ENCODE measurements at places on chromosomes 16 and 17.
A peak's percentile ranks its signal among the peaks of the same experiment; 100 is the strongest.

GRCh38 chr17:77213778-77214132 lies 73.0 kb downstream of the SEC14L1 start:
- no peak for DNase-seq

DNA sequence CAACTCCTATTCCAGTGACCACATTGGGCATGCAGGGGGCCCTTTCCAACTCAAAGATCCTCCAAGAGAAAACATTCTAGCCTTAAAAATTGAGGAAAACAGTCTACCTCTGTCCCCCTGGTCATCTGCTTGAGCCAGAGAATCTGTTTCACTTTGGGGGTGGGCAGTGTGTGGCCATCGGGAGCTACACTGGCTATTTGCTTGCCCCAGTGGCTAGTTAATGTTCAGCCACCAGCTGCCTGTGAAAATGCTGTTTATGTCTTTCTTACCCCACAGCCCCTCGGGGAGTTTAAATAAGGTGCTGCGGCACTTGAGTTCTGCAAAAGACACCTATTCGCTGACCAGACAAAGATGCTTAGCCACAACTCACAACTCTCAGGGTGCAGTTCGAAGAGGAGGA lies 43.4 kb downstream of the GNAO1 start:
- DNase-seq = no peak

- DNase-seq = no peak
Measured at GRCh38 chr17:79761894-79762589, 15.9 kb upstream of the CBX2 start.

DNA sequence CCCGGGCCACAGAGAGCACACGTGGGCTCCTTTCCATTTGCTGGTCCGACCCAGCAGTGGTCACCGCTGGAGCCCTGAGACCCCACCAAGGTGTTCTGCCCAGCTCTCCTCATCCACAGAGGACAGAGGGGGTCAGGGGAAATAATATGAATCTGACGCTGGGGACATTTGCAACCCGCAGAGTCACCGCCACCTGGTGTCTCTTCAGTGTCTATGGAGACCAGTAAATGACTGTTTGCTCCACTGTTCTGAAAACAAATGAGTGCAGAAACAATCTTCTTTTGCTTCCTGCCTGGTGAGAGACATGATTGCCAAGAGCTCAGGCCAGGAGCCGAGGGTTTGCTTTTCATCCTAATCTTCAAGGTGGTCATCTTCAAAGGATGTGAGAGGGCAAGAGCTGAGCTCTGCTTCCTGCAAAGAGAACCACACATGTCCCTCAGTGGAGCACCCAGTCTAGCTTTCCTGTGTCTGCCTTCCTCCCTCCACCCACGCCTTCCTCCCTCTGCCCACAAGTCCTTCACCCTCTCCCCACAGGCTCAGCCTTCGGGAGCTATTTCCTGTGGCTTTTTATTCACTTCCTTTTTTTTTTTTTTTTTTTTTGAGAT lies 14.7 kb upstream of the KLHDC4 start:
- no peak for DNase-seq

- peak; percentile 78 for DNase-seq
Measured at GRCh38 chr16:10964039-10964890, 19.9 kb downstream of the CLEC16A start.

GRCh38 chr17:79509008-79509407 lies 101.8 kb downstream of the RBFOX3 start:
- DNase-seq = no peak

DNA sequence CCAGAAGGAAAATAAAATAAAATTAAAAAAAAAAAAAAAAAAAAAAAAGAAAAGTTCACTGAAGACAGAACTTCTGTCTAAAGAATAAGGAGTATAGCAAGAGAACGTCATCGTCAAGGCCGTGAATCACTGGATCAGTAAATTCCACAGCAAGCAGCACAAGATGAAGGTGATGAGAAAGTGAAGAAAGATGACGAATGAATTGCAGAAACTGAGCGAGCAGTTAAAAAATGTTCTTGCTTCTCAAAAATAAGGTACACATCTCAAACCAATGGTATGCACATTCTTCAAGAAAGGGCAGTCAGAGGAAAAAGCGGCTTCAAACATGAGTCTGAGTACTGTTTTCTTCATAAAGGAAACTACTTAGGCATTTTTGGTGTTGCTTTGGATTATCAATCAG lies 104.7 kb downstream of the SMG6 start:
- peak; percentile 25 for DNase-seq

- DNase-seq = no peak
Measured at GRCh38 chr17:17568772-17569195, 22.7 kb downstream of the PEMT start.

GRCh38 chr17:28925912-28926365 lies 23.1 kb upstream of the DHRS13 start:
- DNase-seq = no peak

DNA sequence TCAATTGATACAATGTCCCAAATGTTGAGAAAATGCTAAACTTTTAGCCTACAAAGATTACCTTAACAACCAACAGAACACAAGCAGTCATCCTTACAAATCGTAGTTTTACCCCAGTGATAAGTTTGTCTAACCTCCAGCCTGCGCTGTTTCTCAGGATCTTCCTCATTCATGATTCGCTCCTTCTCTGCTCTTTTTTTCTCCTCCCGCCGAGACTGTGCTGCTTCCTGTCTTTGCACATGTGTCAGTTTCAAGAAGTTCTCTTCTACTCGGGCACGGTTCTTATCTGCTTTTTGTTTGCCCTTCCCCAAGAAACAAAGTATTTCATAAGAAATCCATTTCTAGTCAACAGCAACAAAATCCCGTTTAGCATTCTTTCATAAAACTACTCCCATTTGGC lies 10.2 kb upstream of the STRADA start:
- no peak for DNase-seq

- no peak for DNase-seq
Measured at GRCh38 chr17:6361733-6362132, 73.2 kb downstream of the AIPL1 start.

DNA sequence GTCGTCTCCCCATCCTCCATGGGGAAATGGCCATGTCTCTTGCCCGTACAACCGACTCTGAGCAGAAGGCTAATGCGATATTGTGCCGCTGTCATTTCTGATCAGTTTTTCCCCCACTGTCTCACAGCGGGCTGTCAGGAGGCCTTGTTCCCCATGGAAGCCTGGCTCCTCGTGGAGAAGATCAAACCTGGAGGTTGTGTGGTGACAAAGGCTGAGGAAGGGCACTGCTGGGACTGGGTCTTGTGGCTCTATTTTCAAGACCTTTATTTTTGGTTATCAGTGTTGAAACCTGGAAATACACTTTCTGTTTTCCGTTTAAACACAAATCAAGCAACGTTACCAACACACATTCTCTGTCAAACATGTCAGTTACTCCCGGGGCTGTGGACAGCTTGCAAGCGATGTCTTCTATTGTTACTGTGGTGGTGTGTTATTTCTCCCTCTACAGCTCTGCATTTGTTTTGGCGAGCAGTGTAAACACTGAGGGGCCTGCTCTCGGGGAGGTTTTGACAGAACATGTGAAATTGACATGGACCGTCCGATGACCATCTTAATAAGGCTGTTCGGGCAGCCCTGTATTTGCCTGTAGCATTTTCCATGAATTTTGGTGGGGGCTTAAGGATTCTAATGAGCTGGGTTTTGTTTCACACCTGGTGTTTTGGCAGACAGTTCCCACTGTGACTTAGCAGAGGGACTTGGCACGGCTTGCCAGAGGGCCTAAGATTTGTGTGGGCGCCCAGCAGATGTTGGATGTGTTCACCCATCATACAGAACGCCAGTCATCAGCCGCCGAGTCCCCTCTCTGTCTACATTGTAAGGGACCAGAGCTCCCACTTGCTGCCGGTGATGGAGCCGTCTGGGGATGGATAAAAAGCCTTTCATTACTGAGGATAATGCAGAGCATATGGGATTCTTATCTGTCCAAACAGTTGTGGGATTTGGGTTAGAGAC lies 12.5 kb downstream of the RBFOX1 start:
- DNase-seq = no peak

GRCh38 chr16:80015566-80015965 lies 415.0 kb upstream of the MAF start:
- no peak for DNase-seq

DNA sequence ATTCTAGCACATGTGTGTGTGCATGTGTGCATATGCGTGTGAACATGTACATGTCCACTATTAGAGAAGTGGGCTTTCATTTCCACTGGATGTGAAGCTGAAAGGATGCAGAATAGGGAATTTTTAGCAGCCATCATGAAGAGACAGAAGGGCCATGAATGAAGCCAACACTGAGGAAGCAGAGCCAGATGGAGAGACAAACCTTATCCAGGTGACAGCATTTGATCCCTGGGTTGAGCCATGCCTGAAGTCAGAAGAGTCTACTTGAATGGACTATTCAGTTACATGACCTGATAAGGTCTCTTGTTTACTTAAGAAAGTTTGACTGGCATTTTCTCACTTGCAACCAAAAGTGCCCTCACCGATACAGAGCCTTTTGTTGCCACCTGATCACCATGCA lies 88.4 kb downstream of the ASIC2 start:
- no peak for DNase-seq

DNA sequence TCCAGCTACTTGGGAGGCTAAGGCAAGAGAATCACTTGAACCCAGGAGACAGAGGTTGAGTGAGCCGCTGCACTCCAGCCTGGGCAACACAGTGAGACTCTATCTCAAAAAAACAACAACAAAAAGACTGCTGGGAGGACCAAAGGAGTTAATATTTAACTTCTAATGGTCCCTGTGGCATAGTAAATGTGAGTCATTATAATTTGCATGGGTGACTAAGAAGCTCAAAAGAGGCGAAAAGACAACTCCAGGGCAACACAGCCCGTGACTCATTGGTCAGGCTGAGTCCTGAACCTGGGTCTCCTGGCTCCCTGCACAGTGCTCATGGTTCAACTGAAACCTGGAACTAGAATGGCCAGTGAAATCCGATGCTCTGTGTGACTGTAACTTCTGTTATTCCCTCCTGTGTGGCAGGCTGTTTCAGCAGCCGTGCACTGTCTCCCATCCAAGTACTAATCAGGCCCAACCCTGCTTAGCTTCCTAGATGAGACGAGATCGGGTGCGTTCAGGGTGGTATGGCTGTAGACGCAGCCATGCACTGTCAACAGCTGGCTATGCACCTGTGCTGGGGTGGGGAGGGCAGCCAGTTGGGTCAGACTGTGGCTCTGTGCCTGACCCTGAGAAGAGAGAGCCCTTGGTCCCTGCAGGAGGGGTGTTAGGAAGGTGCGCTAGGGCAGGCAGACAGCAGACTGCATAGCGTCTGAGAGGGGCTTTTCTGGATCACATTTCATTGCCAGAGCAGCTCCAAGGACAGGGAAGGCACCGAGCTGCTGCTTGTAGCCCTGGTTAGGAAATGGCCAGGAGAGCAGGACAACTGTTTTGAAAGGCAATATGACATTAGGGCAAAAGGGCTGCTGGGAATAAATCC lies 14.5 kb upstream of the GPRC5C start:
- no peak for DNase-seq
